ENCODE measurements at places on chromosomes 4 and X.
A peak's percentile ranks its signal among the peaks of the same experiment; 100 is the strongest.

GRCh38 chrX:120485315-120485637 lies 16.2 kb upstream of the LAMP2 start:
- DNase-seq: no peak

DNA sequence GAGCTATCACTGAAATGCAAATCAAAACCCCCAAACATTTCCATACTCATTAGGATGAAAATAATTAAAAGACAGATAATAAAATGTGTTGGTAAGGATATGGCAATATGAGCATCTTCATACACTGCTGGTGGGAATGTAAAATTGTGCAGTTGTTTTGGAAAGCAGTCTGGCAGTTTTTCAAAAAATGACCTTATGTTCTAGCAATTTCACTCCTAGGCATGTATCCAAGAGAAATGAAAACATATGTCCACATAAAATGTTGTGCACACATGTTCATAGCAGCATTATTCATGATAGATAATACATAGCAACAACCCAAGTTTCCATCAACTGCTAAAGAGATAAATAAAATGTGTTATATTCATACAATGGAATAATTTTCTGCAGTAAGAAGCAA lies 14.8 kb upstream of the GPRASP2 start:
- DNase-seq: no peak

- DNase-seq: no peak
Measured at GRCh38 chr4:156252358-156252921, 298.8 kb upstream of the CTSO start.

DNA sequence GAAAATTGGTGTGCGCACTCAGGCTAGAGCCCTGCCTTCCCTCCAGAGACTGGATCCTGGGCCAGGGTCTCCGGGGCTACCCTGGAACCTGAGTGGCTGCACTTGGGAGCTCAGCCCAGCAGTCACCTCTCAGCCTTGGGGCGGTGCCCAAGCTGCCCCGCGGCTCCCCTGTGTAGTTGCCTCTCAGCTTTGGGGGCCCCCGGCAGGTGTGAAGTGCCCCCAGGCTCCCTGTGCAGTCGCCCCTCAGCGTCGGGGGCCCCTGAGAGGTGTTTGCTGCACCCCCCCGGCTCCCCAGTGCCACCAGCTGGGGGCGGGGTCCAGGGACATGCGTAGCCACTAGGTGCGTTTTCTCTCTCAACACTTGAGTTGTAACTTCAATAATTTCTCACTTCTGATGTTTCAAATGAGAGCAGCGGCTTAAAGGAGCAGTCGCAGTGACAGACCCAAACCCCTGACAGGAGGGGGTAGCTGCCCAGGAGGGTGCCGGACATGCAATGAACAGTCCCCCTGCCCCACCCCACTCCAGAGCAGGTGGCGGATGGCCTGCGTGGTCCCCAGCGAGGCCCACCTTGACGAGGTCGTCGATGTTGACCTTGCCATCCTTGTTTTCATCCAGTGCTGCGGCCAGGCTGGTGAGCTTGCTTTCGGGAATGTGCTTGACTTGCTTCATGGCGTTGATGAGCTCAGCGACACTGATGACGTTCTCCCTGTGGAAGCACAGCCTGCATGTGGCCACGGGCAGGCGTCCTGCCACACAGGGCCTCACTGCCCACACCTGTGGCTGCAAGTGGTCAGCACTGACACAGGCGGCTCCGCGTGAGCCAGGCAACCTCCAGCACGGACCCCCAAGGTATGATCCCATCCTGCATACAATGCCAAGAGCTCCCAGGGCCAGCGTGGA lies 22.3 kb downstream of the FGFR3 start:
- DNase-seq: no peak

DNA sequence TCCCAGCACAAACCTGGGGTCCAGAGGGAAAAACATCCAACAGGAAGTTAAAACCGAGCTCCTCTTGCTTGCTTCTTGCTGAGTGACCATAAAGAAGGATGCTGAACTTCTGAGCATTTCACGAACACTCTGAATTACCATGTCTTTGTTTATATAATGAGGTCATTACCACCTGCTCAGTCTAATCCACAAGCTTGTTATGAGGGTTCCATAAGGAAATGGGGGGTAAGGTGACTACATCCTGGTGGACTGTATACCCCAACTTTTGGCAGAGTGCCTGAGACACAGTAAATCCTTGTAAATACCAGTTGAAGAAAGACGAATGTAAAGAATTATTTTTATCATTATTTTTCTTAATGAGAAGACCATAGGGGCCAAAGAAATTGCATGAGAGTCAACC lies 16.8 kb downstream of the CCDC149 start:
- DNase-seq: no peak

GRCh38 chr4:8928074-8928473 lies 56.4 kb upstream of the HMX1 start:
- no peak for DNase-seq

DNA sequence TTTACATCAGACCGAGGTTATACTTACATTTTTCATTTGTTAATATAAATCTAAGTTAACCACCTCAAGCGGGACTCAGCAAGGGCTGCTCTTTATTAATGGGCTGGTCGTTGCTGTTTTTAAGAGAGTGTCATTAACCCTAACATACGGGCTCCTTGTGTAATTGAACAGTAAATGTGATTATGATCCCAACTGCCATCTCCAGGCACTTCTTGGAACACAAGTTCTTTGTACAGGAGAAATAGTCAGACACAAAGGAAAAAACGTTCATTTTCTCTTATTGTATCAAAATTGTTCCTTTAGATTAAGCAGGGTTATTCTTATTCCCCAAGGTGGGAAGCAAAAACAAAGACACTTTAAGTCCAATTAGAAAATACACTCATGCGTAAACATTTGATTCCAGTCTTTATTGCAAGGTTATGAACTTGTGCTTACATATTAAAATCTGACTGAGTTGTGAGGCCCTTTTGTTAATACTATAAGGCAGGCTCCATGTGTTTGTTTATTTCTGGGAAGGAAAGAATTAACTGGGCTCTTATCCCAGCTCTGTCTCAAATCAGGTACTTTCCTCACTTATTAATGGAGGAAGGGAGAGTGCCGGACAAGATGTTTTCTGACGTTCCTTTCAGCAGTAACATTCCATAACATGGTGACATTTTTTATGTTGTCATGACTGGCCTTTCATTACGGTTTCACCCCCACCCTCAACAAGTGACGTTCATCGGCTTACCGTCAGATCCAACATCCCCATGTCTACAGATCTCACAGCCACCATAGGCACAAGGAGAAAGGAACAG lies 95.9 kb downstream of the RASL11B start:
- DNase-seq: no peak

- DNase-seq: no peak
Measured at GRCh38 chr4:181807771-181808170, 435.4 kb upstream of the TENM3 start.

DNA sequence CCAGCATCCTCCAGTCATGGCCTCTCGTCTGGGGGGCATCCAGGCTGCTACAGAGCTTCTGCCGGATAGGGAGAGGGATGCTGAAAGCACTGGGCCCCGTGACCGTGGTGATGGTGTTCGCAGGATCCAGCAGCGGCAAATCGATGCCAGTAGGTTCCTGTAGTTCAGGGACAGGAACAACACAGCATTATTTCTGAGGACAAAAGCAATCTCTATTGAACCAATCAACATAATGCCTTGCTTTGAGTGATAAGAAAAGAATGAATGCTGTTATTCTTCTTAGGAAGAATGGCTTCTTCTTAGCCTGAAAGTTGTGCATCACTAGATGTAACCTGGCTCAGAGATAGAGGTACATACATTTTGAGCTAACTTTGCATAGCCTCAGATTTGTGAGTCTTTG lies 378.6 kb downstream of the UNC5C start:
- no peak for DNase-seq

DNA sequence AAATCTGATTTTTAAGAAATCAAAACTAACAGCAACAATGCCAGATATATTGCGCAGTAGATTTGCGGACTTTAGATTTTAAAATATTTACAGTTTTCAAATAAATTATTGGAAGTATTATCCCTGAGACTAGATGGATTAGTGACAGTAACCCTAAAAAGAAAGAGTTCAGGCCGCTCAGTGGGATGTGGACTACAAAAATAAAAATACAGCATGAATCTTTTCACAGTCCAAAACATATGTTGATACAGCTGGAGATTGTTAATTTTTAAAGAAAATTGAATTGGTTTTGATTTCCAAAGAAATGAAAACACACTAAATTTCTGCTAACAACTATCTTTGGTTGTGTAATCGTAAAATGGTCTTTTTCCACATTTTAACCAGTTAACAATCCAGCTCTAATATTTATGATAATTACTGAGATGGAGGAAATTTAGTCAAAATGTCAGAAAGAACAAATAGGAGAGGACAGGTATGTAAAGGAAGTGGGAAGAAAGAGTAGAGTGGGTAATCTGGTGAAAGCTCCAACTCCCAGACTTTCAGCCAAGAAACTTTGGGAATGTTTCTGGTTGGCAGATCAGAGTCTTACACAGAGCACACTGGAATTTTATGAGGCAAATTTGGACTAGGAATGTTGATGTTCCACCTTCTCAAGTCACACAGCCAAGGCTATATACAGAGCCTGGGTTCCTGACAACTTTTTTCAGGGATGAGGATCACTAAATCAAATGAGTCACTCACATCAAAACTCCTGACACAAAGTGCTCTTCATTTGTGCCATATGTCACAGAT lies 15.1 kb downstream of the C4orf36 start:
- DNase-seq: no peak

GRCh38 chrX:37409278-37409677 lies 60.1 kb downstream of the PRRG1 start:
- DNase-seq: no peak

- peak; percentile 13 for DNase-seq
Measured at GRCh38 chrX:10923466-10923865, 187.7 kb upstream of the HCCS start.

- DNase-seq: no peak
Measured at GRCh38 chr4:169438057-169438480, 167.3 kb upstream of the SH3RF1 start.

DNA sequence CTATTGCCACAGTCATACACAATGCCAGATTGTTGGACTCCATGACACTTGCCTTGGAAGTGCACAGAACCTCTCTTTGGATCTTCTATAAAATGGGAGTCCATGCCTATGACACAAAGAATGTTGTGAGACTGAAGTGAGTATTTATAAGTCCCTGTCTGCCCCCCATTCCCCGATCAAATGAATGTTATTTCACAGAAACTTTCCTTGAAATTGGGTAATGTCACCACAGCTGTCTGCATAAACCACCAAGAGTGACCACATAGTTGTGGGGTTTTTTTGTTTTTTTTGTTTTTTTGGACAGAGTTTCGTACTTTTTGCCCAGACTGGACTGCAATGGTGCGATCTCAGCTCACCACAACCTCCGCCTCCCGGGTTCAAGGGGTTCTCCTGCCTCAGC lies 27.1 kb upstream of the REST start:
- no peak for DNase-seq

DNA sequence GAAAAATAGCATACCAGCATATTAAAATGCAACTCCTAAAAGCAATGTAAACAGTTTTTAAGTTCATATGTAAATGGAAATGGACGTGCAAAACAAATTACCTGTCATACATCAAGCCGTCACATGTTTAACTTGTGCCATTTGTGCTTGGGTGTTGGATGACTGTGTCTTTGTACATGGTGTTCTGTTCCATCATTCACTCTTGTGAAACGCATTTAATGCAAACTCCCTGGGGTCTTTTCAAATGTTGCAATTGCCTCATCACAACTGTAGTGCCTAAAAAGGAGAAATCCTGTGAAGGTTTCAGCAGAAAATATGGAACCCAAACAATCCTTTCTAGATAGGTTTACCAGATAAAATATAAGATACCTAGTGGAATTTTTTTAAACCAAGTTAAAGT lies 52.4 kb downstream of the PHOX2B start:
- no peak for DNase-seq

DNA sequence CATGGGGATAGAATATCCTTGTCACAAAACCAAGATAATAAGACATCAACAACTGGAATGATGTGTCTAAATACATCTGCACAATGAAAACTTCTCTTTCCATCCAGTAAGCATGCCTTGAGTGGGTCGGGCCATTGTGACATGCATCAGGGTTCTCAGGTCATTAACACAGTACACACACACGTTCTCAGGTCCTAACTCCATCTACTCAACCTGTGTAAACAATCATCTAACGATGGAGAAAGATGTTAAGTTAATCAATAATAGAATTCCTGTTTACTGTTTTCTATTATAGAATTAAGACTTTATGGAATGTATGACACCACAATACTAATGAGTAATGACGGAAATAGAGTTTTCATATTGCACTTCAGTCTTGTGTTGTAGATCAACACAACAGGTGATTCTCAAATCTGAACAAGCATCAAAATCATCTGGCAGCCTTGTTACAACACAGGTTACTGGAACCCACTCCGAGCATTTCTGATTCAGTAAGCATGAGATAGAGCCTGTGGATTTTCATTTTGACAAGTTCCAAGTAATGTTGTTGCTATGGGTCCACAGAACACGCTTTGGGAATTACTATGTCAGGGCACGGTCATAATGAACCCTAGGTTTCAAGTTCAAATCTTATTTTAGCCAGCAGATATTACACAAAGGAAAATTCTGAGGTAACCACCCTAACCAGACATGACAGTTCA lies 315.8 kb upstream of the TEX13C start:
- no peak for DNase-seq

DNA sequence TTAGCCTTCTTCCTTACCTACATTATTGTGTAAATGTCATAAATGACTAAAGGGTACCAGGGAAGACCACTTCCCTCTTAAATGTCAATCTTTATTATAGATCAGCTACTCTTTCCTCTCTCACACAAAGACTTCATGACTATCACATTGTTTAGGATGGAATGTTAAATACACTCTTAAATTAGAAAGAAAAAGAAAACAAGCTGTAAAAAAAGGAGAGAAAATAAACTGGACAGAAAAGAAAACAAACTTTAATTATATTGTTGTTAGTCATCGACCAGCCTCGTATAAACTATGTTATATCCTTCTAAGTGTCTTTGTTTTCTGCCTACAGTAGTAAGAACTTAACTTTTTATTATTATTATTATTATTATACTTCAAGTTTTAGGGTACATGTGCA lies 666.4 kb upstream of the NR3C2 start:
- peak; percentile 11 for DNase-seq

- peak; percentile 39 for DNase-seq
Measured at GRCh38 chr4:2537011-2537830, 774 bp downstream of the FAM193A start.

- DNase-seq: no peak
Measured at GRCh38 chr4:13733817-13734216, 106.3 kb upstream of the BOD1L1 start.

DNA sequence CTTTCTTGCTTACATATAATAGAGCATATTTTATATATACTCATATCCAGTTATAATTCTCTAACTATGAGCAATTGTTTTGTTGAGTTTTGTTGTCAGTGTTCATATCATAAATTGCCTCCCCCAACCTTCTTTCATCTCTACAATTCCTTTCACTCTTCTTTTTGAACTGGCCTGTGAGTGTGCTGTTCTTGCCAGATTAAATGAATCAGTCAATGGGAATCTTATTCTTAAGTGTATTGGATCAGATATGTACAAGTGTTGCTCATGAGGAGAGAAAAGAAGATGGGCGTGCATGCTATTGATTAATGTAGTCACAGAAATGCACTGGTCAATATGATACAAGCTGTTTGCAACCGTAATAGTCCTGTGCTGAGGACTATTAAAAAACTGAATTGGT lies 728.1 kb upstream of the MAGEB2 start:
- DNase-seq: peak; percentile 19

All from PC-3 (cell line).